ENCODE measurements at places on chromosomes 6 and 20. TPM values are rescaled to one million over a fixed set of nuclear protein-coding genes. Genes with fewer than 3 reads are reported as not detected.

The COL19A1 gene
- total RNA-seq: 1.5 TPM

The AGER gene
- 0.41 TPM for total RNA-seq

The TP53TG5 gene
- not detected for total RNA-seq

The PPP1R18 gene
- total RNA-seq: 49.9 TPM

The LTB gene
- total RNA-seq: not detected

The EPB41L1 gene
- total RNA-seq: 25.3 TPM

The BANF2 gene
- total RNA-seq: not detected

The SERAC1 gene
- 3.5 TPM for total RNA-seq

The BNIP5 gene
- not detected for total RNA-seq

The ENPP1 gene
- 32.2 TPM for total RNA-seq

The LY6G6C gene
- not detected for total RNA-seq

The NNAT gene
- total RNA-seq: not detected

The GJA10 gene
- not detected for total RNA-seq

The GRIK2 gene
- total RNA-seq: 2.9 TPM

The EYA2 gene
- 0.14 TPM for total RNA-seq

The PSORS1C1 gene
- 0.06 TPM for total RNA-seq

The ITPA gene
- 55.6 TPM for total RNA-seq

DNA sequence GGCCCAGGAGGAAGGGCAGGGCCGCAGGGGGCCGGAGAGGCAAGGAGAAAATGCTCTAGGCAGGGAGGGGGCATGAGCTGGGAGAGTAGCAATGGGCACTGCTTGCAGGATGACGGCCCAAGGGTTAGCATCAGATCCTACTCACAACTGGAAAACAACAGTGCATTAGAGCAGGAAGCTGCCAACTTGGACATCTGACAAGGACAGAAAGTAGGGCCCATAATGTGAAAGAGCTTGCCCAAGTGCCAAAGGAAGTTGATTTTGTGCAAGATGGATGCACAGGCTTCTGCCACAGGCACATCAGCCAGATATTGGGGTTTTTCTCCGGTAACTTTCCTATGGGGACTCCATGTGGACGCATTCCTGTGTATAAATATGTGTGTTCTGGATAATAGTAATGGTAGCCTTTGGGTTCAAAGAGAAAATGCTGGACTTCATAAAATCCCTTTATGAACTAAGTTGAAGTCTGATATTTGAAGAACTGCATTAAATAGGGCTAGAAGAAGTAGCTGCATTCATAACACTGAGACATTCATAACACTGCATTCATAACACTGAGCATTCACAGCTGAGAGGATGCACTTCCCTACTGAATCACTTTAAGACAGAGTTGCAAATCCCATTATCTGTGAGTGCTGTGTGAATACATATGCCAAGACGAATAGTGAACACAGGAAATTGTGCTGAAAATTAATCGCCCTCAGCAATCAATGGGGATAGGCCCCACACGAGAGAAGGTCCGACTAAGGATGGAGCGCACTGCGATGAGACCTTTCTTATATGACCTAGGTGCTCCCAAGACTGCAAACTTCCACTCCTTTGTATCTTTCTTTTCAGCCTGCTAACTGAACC is 235.6 kb upstream of the PRDM1 start:
- DNase-seq: no peak

GRCh38 chr20:48102076-48102787 is 317.0 kb upstream of the SULF2 start:
- no peak for DNase-seq

- DNase-seq: no peak
Observed at GRCh38 chr6:105519954-105520353, 117.1 kb upstream of the PREP start.

- peak; percentile 90 for DNase-seq
Observed at GRCh38 chr20:11267131-11267761, 593.4 kb upstream of the JAG1 start.

- DNase-seq: no peak
Observed at GRCh38 chr6:26104457-26105108, 17.4 kb downstream of the HFE start.

DNA sequence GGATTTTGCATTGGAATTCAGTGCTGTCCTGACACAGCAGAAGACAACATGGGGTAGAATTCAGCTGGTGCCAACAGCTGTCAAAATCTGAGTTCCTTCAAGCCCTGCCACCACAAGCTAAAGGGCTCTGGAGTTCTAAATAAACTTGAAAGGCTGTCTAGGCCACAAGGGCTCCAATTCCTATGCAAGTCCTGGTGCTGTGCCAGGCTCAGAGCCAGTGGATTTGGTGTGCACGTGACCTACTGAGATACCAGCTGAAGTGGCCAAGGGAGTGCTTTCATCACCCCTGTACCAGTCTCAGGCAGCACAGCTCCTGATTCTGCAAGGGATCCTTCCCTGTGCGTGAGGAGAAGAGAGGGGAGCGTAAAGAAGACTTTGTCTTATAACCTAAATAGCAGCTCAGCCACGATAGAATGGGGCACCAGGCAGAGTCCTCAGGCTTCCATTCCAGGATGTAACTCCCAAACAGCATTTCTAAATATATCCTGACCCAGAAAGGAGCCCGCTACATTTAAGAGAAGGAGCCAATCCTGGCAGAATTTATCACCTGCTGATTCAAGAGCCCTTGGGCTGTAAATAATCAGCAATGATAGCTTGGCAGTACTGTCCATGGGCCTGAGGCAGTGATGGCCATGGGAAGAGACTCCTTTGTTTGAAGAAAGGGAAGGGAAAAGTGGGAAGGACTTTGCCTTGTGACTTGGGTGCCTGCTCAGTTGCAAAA is 881.2 kb upstream of the EPHA7 start:
- peak; percentile 14 for DNase-seq

- DNase-seq: no peak
Observed at GRCh38 chr20:3222635-3223600, 13.6 kb downstream of the ITPA start.

GRCh38 chr6:38489951-38490350 is 149.8 kb downstream of the BTBD9 start:
- DNase-seq: no peak

- DNase-seq: peak; percentile 47
Observed at GRCh38 chr6:93721386-93722048, 302.2 kb upstream of the EPHA7 start.

DNA sequence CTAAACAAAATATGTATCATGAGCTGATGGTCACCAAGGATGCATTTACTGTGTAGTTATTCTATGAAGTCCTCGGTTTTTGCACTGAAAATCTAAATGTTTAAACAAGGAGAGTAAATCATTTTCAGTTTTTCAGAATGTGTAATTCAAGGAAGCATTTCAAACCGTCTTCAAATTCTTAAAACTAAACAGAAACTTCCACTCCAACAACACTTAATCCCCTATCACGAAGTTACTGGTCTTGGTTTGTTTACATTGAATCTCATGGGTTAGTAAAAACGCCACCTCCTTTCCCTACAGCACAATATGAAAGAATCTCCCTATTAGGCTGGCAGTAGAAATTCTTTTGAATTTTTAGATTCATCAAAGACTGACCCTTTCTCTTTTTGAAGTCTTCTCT is 192.9 kb downstream of the AIG1 start:
- DNase-seq: no peak

DNA sequence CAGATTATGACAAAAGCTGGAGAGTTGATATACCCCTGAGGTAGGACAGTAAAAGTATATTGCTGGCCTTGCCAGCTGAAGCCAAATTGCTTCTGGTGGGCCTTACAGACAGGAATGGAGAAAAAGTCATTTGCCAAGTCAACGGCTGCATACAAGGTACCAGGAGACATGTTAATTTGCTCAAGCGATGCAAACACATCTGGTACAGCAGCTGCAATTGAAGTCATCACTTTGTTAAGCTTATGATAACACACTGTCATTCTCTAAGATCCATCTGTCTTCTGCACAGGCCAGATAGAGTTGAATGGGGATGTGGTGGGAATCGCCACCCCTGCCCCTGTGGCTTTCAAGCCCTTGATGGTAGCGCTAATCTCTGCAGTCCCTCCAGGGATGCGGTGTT is 40.4 kb upstream of the POPDC3 start:
- no peak for DNase-seq

GRCh38 chr6:100455230-100456124 is 9.2 kb downstream of the SIM1 start:
- DNase-seq: no peak

DNA sequence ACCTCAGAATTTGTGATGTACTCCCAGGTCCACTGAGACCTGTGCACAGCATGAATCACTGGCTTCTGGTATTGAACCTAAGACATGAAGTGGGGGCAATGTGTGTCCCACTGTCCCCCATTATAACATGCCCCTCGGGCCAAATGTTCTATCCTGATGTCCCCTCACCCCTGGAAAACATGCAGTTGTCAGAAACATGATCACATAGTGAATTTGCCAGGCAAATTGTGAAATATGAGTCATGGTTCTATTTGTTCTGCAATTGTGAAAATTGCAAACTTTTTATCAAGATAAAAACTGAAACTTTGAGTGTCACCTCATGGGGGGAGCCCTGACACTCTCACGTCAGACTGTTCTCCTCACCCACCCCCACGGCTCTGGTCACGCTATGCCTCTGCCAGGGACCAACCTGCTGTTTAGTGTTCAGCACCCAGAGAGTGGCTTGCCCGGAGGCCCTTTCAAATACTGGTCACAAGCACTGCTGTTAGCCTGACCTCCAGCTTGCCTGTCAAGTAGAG is 305.3 kb downstream of the CLIC5 start:
- peak; percentile 77 for DNase-seq

- DNase-seq: no peak
Observed at GRCh38 chr6:114605656-114606055, 262.8 kb upstream of the HS3ST5 start.

DNA sequence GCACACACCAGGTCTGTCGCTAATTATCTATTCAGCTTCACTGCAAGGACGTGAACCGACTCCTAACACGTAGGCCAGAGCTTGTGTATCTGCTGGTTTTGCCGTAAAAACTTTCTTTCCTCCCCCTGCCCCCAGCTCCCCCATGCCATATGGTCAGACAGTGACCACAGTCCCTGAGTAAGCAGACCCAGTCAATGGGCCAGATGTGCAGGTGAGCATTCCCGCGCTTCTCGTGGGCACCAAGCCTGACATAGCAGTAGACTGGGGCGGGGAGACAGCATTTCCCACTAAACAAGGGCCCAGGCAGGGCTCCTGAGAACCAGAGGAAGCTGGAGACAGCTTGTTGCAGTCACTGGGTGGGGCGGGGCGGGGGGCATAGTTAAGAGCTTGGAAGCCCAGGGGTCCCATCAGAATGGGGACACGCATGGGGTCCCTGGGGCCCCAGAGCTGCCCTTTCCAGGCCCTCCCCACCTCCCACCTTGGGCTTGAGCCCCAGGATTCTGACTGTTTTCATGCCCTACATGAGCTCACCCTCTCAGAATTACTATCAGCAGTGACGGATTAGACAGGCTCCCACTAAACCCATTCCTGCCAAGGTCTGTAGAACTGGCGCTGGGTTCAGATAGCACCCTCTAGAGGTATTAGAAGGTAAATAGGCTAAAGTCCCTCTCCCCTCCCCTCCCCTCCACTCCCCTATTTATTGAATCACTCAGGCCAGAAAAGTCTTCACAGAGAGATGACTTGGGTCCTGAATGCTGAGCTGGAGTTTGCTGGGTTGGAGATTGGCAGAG is 51.8 kb downstream of the CDH26 start:
- no peak for DNase-seq

DNA sequence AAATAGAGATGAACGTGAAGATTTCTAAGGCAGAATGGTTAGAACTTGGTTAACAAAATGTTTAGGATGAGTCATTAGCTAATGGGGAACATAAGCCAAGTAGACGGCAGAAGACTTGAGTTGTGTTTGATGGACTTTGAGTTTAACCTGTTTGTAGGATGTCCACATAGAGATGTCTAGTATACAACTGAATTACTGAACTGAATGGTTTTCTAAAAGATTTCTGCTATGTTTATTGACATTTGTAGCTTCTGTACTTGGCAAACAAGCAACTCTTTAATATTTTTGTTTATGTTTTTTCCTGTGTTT is 54.5 kb upstream of the DYNLRB1 start:
- no peak for DNase-seq

GRCh38 chr20:5569021-5569420 is 181.2 kb upstream of the SHLD1 start:
- DNase-seq: peak; percentile 33

GRCh38 chr20:6579417-6579816 is 188.1 kb upstream of the BMP2 start:
- no peak for DNase-seq

- DNase-seq: no peak
Observed at GRCh38 chr20:11780765-11781369, 136.8 kb upstream of the BTBD3 start.

- DNase-seq: peak; percentile 79
Observed at GRCh38 chr20:35187584-35188190, 15.8 kb downstream of the PROCR start.

- no peak for DNase-seq
Observed at GRCh38 chr20:50431066-50431450, 79.1 kb upstream of the PTPN1 start.

DNA sequence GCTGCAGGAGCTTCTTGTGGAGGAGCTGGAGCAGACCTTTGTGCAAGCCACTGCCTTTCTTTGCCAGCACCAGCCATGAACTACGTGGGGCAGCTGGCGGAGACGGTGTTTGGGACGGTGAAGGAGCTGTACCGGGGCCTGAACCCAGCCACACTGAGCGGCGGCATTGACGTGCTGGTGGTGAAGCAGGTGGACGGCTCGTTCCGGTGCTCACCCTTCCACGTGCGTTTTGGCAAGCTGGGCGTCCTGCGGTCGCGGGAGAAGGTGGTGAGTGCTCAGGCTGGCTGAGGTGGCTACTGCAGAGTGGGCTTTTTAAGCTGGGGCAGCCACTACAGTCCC is 5.1 kb downstream of the LPIN3 start:
- DNase-seq: no peak

DNA sequence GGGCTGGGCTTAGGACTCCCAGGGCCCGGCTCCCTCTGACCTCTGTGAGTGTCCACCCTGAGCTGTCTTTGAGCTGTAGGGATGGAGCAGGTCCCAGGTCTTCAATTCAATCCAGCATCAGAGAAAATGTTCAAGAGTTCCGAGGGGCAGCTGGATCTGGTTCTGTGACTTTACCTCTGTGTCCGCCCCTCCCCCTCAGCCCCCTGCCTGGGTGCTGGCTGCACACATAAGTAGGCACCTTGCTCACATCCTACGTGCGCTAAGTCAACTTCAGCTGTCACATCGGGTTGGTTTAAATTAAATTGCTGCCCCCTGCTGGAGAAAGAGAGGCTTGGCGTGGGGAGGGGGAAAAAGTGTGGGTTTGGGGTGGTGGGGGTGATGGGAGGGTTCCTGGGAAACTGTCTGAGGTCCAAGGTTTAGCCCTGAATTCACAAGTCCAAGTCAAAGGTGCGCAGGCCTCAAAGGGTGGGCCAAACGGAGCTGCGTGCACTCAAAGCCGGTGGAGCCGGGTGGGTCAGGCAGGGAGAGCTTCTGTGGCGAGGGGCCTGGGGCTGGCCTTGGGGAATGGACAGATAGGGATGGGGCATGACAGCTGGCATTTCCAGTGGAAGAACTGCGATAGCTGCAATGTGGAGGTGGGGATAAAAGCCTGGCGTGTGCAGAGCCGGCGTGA is 3.0 kb downstream of the WFDC5 start:
- no peak for DNase-seq

GRCh38 chr6:106751501-106752252 is 122.3 kb downstream of the QRSL1 start:
- peak; percentile 26 for DNase-seq

GRCh38 chr20:49140834-49141233 is 47.3 kb downstream of the STAU1 start:
- DNase-seq: no peak

GRCh38 chr6:32415521-32416019 is 8.6 kb upstream of the BTNL2 start:
- DNase-seq: peak; percentile 67

- DNase-seq: no peak
Observed at GRCh38 chr20:53567379-53567917, 26.2 kb downstream of the ZNF217 start.

GRCh38 chr6:143232849-143233248 is 172.2 kb downstream of the AIG1 start:
- DNase-seq: peak; percentile 9

Data from H4 (cell line).